ENCODE measurements at places on chromosomes 3 and 15. TPM values are rescaled to one million over a fixed set of nuclear protein-coding genes. Genes with fewer than 3 reads are reported as not detected.

DNA sequence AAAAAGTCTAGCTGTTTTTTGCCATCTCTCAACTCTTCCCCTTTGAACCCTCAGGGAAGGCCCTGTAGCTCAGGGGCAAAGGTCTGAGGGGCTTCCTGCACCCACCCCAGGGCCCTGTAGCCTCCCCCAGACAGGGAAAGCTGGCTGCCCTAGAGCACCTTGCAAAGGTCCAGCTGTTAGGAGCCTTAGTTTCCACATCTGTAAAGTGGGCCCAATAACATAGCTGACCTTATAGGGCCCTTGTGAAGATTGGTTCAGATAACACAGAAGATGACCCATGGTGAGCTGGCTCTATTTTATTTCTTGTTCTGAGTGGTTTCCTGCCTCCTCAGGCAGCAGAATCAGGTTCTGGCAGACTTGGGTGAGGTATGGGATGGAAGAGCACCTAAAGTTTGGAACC, 55.2 kb upstream of the SMAD6 start:
- DNase-seq = no peak

Gene FBXW12
- 0.34 TPM for polyA plus RNA-seq

DNA sequence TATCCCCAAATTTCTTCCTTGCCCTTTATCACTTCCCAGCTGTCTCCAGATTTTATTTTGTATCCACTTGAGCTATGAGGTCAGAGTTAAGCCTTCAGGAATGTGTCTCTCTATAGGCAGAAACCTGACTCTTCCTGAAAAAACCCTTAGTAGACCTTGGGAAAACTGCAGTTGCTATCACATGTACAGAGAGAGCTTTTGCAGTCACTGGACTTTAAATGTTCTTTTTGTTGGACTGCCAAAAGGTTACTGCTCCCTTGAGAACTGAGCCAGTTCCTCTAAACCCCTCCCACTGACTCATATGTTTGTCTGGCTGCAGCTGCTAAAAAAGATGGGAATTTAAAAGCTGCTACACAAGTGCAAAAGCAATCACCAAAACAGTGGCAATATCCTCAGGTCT, 169.1 kb upstream of the CCDC54 start:
- peak; percentile 81 for DNase-seq

GRCh38 chr3:185933374-185934173, 4.2 kb downstream of the TRA2B start:
- DNase-seq = no peak

DNA sequence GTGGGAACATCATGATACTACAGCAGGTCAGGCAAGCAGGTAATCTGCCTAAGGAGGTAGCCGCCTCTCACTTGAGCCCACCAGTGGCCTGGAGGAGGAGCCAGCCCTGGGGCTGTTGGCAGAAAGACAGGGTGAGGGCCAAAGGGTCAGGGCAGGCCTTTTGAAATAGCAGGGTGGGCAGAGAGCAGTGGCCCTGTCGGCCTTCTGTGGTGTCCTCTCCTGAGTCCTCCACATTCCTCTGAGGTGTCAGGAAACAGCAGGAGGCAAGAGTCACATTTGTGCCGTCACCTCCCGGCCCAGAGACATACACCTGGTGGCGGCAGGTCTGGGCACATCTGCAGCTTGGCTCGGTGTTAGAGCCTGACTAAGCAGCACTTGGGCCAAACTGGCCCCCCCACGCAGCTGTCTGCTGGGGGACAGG, 3.9 kb upstream of the BNC1 start:
- no peak for DNase-seq

GRCh38 chr3:154178172-154178571, 57.0 kb downstream of the ARHGEF26 start:
- DNase-seq = no peak

DNA sequence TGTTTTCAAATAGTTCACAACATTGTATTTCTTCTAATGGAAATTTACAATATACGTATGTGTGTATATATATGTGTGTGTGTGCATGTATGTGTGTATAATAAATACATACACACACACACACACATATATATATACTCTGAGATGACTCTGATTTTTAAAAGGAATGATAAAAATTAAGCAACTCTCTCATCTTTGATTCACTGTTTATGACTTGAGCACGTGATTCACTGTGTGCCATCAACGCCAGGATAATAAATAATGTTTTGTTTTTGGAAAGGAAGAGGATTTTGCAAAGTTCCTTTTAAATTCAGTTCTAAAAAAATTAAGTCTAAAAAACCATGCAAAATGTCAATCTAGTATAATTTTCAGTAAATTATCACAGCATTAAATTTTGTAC, 132.4 kb downstream of the P3H2 start:
- DNase-seq = no peak

DNA sequence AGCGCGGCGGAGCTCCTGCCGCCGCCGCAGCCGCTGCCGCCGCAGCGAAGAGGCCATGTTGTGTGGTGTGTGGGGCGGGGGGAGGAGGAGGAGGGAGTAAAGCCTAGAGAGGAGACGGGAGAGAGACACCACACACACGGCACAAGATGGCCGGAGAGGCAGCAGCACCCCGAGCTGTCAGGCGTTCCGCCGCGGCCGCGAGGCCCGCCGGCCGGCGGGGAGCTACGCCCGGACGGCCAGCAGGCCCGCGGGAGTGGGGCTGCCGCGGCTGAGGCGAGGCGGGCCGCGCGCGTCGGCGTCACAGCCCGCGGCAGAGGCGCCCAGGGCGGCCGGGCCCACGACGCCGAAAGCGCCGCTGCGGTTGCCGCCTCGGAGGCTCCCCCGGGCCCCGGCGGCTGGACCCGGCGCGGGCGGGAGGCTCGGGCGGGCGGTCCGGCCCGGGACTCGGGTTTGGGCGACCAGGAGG, 17.4 kb upstream of the CHD2 start:
- DNase-seq = no peak

DNA sequence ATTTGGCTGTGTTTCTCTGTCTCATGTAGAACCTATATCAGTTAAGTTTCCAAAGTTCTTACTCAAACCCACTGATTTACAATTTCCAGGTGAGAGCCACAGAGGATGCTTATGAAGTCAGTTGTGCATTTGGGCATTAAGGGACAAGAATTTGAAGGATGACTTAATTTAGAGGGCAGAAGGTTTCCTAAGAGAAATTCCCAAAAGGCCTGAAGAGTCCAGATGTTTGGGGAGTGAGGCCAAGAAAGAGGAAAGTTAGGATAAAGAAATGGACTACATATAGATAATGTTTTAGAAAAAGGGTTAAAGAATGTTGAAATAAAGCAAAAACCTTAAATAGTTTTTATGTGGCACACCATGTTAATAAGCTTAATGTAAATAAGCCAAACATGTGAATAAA, 338.7 kb upstream of the GRM7 start:
- no peak for DNase-seq

DNA sequence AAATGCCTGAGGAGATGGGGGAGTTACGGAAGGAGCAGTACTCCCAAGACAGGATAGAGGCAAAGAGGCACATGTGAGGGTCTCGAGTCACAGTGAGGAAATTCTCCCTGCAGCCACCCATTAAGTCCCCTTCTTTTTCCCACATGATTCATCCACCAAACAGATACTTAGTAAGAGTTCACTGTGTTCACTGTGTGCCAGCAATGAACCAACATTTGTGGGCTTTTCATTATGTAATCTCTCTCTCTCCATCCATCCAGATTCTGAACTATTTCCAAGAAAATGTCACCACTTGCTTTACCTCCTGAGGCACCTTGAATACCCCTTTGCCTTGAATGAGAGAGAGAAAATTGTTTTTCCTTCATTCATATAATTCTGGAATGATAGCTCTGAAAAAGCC, 24.6 kb upstream of the LRRFIP2 start:
- no peak for DNase-seq

GRCh38 chr3:20912406-20912805, 726.4 kb upstream of the SGO1 start:
- no peak for DNase-seq

DNA sequence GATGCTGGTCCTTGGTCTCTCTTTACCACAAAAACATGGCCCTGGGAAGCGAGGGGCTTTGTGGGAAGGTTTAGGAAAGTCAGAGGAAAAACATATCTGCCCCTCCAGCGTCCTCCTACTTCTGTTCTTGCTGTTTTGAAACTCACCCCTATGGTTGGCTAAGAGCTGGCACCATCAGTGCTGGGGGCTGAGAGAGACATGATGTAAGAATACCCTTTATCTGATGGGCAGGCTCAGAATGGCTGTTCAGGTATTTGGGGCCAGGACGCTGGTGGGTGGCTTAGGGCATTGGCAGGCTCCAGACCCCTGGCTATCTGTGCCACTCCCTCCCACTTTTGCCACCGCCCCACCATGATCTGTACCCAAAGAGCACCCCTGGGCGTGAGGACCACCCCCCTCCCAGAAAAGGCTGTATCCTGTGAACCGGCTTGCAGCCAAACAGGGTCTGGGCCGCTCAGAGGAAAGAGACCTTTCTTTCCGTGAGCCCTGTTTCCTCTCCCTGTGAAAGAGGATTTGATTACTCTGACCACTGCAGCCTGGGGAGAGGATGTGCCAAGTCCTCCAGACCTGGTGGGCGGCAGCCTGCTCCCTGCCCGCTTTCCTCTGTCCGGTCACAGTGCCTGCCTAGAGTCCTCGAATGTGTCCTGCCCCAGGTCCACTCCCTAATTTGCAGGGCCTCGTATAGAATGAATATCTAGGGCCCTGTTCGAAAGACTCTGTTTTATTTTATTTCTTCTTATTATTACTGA, 61.3 kb upstream of the SLC6A6 start:
- no peak for DNase-seq

DNA sequence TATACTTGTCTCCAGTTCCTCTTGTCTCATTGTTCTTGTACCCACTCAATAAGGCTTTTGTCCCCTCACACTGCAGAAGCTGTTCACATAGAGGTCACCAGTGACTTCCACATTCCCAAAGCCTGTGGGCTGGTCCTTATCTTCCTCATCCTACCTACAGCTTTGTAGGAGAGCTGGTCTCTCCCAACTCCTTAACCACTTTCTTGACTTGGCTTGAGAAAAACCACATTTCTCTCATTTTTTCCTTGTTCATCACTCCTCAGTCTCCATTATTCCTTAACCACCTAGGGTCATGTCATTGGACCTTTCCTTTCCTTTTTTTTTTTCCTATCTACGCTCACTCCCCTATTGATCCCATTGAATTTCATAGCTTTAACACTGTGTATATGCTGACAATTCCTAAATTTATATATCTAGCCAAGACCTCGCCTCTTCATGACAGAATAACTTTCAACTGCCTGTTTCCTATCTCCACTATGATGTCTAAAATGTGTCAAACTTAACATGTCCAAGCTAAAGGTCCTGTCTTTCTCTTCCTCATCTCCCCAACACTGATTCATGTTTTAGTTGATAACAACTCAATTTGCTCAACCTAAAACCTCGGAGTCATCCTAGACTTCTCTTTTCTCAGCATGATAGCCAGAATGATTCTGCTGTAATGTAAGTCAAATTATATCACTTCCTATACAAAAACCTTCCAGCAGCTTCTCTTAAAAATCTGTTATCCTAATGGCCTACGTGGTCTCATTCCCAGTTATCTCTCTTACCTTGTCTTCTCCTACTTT, 49.5 kb downstream of the CEP63 start:
- DNase-seq = no peak

GRCh38 chr15:84684092-84684491, 26.1 kb upstream of the NMB start:
- DNase-seq = no peak

DNA sequence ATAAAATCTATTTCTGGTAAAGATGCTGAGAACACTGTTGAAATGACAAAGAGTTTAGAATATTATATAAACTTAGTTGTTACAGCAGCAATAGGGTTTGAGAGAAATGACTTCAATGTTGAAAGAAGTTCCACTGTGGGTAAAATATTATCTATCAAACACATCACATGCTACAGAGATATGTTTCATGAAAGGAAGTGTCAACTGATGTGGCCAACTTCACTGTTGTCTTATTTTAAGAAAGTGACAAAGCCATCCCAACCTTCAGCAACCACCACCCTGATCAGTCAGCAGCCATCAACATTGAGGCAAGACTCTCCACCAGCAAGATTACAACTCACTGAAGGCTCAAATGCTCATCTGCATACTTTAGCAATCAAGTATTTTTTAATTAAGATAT, 20.2 kb downstream of the TMEM39A start:
- DNase-seq = no peak

Gene CCR2
- 2.7 TPM for polyA plus RNA-seq

DNA sequence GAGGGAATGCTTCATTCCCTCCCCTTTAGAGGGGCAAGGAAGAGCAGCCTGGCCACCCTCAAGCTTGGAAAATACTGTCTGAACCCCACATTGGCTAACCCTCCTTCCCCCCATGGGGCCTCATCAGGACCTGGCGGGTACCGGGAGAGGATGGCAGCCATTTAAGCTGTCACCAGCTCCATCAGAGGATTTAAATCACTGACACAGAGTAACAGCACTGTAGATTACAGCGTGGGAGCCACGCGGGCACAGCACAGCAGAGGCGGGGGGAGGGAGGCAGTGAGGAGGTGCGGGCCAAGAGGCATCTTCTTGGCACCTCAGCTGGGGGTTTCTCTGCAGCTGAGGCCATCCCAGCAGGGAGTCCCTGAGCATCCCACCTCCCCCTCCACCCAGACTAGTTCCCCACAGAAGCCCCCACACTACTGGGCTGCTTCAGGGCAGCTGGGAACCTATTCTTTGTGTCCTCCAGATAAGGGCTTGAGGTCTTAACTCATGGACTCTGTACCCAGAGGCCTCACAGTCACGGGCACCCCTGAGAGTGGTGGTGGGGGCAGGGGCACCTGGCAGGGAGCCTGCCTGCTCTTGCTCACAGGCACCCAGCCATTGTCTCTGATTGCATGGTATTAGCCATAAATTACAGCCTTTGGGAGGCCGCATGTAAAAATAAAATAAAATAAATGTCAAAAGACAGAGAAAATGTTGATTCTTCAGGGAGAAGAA, 21.9 kb upstream of the CACNA2D2 start:
- no peak for DNase-seq

DNA sequence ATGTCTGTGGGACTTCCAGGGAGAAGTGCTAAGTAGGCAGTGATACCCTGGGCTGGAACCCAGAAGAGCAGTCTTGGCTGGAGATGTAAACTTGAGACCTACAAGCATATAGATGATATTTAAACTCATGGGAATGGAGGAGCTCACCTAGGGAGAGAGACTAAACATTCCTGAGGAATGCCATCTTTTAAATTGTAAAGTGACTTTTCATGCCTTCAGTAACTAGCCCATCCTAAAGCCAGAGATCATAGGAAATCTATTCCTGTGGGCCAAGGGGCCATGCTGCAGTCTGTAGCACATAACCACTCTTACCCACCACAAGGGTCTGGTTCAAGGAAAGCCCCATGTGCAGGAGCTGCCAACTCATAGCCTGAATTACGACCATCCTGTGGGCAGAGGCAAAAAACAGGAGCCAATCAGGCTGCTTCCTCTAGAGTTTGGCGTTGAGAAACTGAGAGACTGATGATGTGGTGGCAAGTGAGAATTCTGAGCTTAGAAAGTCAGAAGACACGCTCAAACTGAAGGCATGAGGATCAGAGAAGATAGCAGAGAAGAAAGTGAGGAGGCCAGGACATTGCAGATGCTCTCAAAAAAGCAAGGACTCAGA, 37.5 kb downstream of the CTDSPL start:
- DNase-seq = no peak

Gene THUMPD3
- polyA plus RNA-seq = 41.4 TPM

DNA sequence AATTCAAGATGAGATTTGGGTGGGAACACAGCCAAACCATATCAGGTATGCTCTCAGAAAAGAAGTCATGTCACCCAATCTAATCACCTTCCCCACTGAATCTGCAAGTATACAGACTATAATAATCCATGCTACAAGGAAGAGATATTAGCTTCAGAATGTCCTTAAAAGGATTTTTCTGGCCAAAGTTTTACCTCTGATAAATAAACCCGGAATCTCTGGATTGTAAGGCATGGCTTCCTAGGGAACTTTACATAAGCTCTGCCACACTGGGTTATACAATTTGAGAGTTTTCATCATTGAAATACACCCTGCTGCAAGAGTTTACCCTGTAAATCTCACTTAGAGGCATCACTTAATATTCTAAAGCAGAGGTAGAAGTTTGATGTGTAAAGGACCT, 330.5 kb upstream of the KCNMB2 start:
- DNase-seq = no peak

Data from right lung (tissue), 10 donors.